ENCODE measurements at places on chromosomes 11 and 22.

DNA sequence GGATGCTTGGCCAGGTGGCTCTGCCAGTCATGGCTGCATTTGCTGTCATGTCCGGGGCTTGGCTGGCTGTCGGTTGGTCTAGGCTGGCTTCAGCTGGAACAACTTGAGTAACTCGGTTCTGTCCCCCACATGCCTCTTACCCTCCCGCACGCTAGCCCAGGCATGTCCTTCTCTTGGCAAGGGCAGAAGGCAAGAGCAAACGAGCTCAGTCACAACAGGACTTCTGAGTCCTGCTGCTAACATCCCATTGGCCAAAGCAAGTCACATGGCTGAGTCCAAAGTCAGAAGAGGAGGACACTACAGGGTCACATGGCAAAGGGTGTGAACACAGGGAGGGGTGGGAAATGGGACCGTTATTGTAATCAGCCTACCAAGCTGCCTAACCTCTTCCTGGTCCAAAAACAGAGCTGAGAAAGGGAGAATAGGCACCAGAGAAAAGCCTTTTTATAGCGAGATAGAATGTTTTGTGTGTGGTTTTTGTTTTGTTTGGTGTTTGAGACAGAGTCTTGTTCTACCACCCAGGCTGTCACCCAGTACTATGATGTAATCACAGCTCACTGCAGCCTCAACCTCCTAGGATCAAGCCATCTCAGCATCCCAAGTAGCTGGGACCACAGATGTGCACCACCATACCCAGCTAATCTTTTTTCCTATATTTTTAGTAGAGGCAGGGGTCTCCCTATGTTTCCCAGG is 81.9 kb downstream of the MN1 start:
- no peak for DNase-seq

GRCh38 chr11:19968860-19969259 is 191.4 kb downstream of the DBX1 start:
- no peak for DNase-seq

DNA sequence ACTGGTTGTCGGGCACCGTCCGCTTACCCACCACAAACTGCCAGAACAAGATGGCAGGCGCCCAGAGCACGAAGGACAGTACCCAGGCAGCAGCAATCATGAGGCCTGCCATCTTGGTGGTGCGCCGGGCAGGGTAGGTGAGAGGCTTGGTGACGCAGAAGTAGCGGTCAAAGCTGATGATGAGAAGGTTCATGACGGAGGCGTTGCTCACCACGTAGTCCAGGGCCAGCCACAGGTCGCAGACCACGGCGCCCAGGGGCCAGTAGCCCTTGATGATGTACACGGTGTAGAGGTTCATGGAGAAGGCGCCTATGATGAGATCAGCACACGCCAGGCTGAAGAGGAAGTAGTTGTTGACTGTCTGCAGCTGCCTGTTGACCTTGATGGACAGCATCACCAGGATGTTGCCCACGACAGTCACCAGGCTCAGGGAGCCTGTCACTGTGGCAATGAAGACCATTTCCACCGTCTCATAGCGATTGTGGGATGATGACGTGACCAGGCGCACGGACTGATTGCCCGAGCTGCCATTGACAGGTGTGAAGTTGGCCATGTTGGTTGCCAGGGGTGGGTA is 4.6 kb downstream of the MDK start:
- no peak for DNase-seq

GRCh38 chr11:86932924-86933875 is 22.0 kb downstream of the FZD4 start:
- no peak for DNase-seq

DNA sequence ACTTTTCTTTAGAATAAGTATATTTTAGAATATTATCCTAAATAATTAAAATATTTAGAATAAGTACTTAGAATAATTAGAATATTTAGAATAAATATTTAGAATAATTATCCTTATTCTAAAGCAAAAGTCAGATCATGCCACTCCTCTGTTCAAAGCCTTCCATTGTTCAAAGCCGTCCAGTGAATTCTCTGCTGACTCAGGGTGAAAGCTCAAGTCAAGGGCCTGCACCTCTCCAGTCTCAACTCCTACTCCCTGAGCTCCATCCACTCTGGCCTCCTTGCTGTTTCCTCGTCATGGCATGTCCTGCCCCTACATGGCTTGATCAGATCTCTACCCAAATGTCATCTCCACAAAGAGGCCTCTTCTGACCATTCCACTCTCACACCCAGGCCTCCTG is 30.0 kb downstream of the PLEKHA7 start:
- no peak for DNase-seq

DNA sequence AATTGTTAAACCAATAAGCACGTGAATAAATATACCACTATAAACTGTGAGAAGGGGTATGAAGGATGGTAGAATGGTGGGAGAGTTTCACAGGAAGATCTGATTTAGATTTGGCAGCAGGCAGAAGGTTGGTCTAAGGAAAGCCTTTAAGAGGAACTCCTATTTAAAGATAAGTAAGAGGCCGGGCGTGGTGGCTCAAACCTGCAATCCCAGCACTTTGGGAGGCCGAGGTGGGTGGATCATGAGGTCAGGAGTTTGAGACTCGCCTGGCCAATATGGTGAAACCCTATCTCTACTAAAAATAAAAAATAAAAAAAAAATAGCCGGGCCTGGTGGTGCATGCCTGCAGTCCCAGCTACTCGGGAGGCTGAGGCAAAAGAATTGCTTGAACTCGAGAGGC is 45.8 kb upstream of the CXCR5 start:
- no peak for DNase-seq

DNA sequence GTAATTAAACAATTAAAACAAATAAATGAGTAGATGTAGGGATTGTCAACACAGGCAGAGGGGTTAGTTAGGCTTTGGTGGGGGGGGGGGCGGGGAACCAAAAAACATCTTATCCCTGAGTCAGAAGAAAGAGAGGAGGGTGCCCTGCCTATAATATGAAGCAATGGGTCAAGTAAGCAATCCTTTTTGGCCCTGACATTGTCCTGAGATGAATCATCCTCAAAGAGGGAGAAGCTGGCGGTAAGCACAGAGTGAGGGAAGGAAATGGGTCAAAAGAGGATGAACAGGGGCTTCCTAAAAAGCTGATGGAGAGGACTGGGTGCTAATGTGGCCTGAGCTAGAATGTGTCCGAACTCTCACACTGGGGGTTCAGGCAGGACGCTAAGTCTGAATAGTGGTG is 4.7 kb downstream of the OLFML1 start:
- DNase-seq = peak; percentile 49

- no peak for DNase-seq
Measured at GRCh38 chr11:11430431-11430830, 77.4 kb upstream of the CSNK2A3 start.

DNA sequence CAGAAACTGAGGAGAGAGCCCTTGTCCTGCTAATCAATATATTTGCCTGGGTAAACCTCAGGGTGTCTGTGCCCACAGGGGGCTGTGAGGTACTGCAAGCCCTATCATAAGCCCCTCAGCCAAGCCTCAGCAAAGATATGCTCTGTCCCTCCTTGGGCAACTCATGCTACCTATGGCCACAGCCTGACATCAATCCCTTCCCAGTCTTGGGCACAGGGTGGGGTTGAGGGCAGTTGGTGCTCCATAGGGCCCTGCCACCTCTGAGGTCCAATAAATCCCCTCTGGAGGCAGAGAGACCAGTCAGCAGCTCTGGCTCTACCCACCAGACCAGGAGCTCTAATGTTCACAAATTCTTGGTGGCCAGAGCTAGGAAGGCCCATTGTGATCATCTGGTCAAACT is 23.8 kb downstream of the TPBGL start:
- no peak for DNase-seq

DNA sequence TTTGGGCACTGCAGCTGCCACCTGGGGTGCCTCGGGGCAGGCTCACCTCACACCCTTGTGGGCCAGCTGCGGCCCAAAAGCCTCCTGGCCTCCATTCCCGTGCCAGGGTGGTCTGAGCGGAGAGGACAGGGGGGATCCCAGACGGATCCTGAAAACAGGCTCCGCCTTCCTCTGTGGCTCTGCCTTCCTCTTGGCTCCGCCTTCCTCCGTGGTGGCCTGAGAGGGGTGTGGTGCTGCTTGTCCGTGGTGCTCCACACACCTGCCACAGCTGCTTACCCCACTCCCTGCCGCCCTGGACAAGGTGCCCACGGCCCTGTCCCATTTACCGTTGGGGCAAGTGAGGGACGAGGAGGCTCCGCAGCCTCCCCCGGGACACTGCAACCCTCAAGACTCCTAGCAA is 23.2 kb upstream of the KCNQ1OT1 start:
- no peak for DNase-seq

- DNase-seq = no peak
Measured at GRCh38 chr11:12902791-12903486, 106.2 kb upstream of the RASSF10 start.

All from AG09319 (cell line).